NK-92 treated with Interleukin-12 subunit alpha and Interleukin-12 subunit beta, amount 100 ng/mL, for 24 hours (cell line): ENCODE measurements at places on chromosomes 3 and 15.

GRCh38 chr3:81936817-81937216, 175.4 kb upstream of the GBE1 start:
- DNase-seq = no peak

GRCh38 chr3:100335434-100335833, 877 bp downstream of the NIT2 start:
- DNase-seq = no peak

GRCh38 chr3:148309390-148310035, 388.2 kb upstream of the AGTR1 start:
- peak; percentile 25 for DNase-seq

DNA sequence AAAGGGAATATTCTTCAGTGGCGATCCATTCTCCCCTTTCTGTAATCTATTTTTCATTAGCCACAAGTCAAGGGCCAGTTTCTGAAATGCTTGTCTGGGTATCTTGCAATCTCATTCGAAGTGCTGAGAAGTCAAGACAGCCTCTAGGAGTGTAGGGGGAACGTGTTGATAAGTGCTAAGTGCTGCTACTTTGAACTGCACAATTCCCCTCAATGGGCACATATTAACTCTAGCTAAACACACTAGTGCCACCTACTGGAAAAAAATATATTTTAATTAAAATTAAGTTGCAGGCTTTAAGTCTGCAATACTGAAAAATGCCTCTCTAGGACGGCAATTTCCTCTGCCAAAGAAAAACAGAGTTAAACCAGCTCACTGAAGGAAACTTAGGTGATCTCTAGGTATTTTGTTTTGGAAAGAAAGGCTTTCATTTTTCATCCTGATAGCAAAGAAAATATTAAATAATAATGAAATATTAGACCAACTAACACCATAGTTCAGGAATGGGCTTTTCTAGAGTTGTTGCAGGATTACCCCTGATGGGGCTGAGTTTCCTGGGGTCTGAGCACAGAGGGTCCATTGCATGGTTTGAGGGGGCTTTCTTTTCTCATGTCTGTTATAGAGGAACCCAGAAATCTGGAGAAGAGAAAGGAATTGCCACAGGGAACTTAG, 181.9 kb upstream of the KBTBD8 start:
- no peak for DNase-seq

DNA sequence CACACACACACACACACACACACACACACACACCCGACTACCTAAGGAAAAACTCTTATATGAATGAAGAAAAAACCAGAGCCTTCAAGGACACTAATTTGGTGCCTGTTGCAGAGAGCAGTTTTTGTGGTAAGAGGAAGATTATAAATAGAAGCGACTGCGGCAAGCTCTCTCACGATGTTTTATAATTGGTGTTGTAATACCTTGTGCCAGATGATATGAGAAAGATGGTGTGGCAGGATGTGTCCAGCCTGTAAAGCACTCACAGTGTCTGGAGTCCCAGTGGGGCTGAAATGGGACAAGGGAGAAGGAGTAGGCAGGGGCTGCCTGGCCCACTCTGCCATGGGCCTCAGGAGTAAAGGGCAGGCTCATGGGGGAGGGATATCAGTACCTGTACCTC, 839.9 kb downstream of the AGBL1 start:
- no peak for DNase-seq

DNA sequence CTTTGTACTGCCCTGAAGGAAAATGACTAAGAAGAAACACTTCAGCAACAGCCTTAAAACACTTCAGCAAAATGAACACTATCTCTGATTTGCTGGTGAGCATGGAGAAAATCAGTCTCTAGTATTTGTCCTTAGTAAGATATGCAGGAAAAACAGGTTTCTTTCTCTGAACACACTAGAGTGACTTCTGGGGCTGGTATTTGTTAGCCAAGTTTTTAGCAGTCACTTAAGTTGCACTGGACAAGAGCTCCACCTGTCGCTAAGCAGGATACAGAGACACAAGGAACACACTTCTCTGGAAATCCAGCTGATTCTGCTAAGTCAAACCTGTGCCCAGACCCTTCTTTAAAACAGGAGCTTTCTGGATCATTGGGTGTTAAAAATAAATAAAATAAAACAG, 65.3 kb downstream of the CHAC1 start:
- DNase-seq = no peak

DNA sequence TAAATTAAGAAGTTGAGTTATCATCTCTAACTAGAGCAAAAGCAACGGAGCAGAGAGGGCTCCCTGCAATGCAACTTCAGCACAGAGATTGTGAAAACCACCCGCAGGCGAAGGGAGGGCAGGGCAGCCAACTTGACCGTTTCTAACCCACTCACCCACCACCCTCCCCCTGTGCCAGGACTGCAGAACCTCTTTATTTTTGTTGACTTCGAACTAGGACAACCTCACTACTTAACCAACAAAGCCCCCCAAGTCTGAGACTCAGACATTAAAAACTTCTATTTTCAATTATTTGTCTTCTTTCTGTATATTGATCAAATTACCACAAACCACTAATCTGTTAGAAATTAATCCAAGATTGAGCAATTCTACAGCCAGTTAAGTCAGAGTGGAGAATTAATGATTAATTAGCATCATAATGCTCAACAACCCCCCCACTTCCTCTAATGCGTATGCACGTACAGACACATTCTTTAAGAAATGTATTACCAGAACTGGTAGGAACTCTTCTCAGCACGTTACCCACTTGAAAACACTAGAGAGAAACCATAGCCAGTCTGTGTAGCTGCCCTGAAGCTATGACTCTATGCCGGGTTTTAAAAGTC, 2.0 kb downstream of the MGLL start:
- no peak for DNase-seq

- DNase-seq = no peak
These were observed 1.2 kb downstream of the CRABP1 start for GRCh38 chr15:78341057-78341987.

GRCh38 chr3:194938845-194939531, 253.3 kb downstream of the FAM43A start:
- DNase-seq = no peak

DNA sequence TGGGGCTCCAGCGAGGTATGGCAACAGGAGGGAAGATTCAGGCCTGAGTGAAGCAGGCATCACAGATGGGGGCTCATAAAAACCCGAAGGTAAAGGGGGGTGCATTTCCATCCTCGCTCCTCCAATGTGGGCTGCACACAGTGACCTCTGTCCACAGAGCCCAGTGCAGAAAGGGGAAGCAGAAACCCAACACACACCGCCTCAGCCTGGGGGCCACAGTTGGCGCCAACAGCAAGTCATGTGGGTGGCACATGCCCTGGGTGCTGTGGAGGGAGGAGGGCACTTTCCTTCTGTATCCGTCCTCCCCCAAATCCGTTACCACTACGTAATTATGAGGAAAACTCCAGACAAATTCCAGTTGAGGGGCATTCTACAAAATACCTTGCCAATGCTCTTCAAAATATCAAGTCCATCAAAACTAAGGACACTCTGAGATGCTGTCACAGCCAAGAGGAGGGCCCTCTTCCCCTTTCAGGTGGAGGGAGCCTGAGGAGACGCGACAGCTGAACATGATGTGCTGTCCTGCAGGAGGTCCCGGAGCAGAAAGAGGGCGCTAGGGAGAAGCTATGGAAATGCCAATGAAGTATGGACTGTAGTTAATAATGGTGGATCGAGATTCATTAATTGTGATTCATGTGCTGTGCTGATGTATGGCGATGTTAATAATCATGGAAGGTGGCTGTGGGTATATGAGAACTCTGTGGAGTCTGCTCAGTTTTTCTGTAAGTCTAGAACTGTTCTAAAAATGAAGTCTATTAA, 16.4 kb downstream of the APBA2 start:
- no peak for DNase-seq

- no peak for DNase-seq
These were observed 36.3 kb upstream of the UTS2B start for GRCh38 chr3:191366675-191367074.

DNA sequence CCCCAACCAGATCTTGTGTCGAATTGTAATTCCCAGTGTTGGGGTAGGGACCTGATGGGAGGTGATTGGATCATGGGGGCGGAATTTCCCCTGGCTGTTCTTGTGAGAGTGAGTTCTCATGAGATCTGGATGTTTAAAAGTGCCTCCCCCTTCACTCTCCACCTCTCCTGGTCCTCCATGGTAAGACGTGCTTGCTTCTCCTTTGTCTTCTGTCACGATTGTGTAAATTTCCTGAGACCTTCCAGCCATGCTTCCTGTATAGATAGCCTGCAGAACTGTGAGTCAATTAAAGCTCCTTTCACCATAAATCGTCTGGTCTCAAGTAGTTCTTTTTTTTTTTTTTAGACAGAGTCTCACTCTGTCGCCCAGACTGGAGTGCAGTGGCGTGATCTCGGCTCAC, 42.3 kb downstream of the NR1D2 start:
- DNase-seq = no peak

DNA sequence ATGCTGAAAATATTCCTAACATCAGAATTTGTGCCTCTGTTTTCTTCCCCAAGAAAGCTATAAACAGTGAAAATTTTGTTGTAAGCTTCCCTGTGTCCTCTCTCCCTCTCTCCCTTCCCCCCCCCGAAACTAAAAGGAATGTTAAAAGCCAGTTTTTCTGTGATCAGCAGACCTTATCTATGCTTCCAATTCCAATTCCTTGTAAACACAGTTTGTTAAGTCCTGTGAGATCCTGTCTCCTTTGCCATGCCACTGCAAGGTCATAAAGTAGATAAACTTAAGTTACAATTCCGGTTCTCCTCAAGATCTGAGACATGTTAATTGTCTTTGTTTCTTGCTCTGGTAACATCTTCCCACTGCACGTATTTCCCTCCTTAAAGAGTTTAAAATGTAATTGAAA, 42.9 kb upstream of the DHX36 start:
- DNase-seq = no peak
